ENCODE measurements at places on chromosomes 7 and 10. TPM values are rescaled to one million over a fixed set of nuclear protein-coding genes. Genes with fewer than 3 reads are reported as not detected.

DNA sequence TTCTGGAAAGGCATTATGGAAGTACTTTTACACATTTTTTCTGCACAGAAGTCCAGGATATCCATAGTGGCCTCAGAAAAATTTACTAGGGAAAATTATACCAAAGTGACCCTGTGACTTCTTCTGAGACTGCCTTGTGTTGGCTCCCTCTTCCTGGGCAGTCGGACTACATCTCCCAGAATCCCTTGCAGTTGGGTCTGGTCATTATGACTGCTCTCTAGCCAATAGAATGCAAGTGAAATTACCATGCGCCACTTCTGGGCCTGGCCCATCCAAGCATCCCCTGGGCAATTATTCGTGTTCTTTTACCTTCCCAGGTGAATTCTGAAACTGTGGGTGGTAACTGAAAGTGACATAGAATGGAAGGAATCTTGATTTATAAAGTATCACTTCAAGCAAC is 430.9 kb downstream of the ACTR3B start:
- no peak overlapping the region for H3K4me3 ChIP-seq
- no peaks in the 10 kb centered on the region for H3K27me3 ChIP-seq
- no peaks in the 10 kb centered on the region for H3K4me1 ChIP-seq
- no peaks in the 10 kb centered on the region for H3K36me3 ChIP-seq
- DNase-seq, result no peak
- no peak overlapping the region for H3K27ac ChIP-seq

- H3K36me3 ChIP-seq, result no peaks in the 10 kb centered on the region
- no peaks in the 10 kb centered on the region for H3K27me3 ChIP-seq
- DNase-seq, result no peak
- peaks cover 45% of the 10 kb centered on the region for H3K4me1 ChIP-seq
Observed at GRCh38 chr10:91796331-91797047, 1.7 kb upstream of the TNKS2 start.

- DNase-seq, result no peak
- H3K36me3 ChIP-seq, result no peaks in the 10 kb centered on the region
- no peak overlapping the region for H3K4me3 ChIP-seq
- H3K27ac ChIP-seq, result no peak overlapping the region
- H3K27me3 ChIP-seq, result no peaks in the 10 kb centered on the region
- no peaks in the 10 kb centered on the region for H3K4me1 ChIP-seq
Observed at GRCh38 chr7:147605323-147605722, 985.2 kb upstream of the C7orf33 start.

DNA sequence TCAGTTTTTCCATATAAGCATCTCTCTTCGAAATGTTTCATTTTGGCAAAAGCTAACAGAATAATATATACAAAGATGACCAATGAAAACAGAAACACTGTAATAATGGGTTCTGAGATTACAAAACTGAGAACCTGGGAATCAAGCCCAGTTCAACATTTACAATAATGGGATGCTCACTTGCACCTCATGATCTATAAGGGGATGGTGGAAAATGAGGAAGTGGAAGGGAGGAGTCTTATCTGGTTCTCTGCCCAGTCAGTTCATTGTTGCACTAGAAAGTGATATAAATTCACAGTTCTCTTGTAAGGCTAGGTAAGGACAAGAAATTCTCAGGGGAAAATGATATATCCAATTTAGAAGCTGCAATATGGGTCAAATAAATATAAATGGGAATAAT is 31.7 kb upstream of the RHOBTB1 start:
- H3K4me3 ChIP-seq, result no peak overlapping the region
- no peaks in the 10 kb centered on the region for H3K4me1 ChIP-seq
- no peak for DNase-seq

DNA sequence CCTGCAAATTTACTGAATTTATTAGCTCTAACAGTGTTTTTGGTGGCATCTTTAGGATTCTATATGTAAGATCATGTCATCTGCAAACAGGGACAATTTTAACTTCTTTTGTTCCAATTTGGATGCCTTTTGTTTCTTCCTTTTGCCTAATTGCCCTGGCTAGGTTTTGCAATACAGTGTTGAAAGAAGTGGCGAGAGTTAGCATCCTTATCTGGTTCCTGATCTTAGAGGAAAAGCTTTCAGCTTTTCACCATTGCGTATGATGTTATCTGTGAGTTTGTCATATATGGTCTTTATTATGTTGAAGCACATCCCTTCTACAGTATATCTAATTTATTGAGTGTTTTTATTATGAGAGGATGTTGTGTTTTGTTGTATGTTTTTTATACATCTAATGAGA is 301.4 kb downstream of the PTPRN2 start:
- no peak overlapping the region for H3K4me3 ChIP-seq
- no peaks in the 10 kb centered on the region for H3K36me3 ChIP-seq
- H3K27me3 ChIP-seq, result no peaks in the 10 kb centered on the region
- H3K4me1 ChIP-seq, result peaks cover 3% of the 10 kb centered on the region
- H3K27ac ChIP-seq, result no peak overlapping the region

DNA sequence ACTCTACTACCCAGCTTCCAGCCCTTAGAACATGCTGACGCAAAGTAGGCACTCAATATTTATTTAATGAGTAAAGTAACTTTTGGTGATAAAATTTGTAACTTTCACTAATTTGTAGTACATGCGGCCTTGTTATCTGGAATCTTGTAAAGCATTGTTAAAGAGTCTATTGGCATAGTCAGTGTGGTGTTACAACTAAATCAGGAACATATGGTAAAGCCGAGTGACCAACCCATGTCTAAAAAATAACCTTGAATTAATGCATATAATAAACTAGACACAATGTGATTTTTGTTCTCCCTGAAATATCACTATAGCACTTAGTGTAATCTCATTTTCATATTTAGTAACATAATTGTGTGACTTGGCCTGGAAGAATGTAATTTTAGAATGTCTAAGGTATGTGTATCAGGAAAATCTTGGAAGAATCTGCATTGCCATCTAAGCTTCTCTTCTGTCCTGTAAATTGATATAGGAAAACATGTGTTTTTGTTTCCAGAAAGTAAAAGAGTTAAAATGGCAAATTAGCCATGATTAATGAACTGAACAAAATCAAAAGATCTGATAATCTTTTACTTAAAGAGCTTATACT is 256.7 kb upstream of the GNAI1 start:
- no peak overlapping the region for H3K27ac ChIP-seq
- no peaks in the 10 kb centered on the region for H3K27me3 ChIP-seq
- no peak for DNase-seq
- no peaks in the 10 kb centered on the region for H3K4me1 ChIP-seq

DNA sequence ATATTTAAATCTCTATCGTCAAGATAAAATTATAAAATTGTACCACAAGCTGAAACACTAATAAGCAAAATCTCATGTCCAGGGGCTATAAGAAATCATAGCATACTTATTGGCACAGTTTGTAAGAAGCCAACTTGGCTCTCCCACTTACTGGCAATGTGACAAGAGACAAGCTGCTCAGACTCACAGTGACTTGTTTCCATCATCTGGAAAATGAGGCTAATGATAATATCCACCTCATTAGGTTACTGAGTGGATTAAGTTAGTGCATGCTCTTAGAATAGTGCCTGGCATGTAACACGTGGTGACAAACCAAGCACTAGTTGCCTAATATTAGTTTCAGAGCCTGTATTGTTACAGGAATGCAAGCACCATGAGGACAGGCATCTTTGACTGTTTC is 234.4 kb downstream of the GLI3 start:
- no peak overlapping the region for H3K27ac ChIP-seq
- no peak overlapping the region for H3K4me3 ChIP-seq
- DNase-seq, result no peak
- no peaks in the 10 kb centered on the region for H3K27me3 ChIP-seq
- peaks cover 24% of the 10 kb centered on the region for H3K36me3 ChIP-seq
- no peaks in the 10 kb centered on the region for H3K4me1 ChIP-seq

- no peaks in the 10 kb centered on the region for H3K36me3 ChIP-seq
- no peak overlapping the region for H3K4me3 ChIP-seq
- no peak overlapping the region for H3K27ac ChIP-seq
- DNase-seq, result no peak
Observed at GRCh38 chr10:65949526-65949925, 976.3 kb upstream of the LRRTM3 start.

DNA sequence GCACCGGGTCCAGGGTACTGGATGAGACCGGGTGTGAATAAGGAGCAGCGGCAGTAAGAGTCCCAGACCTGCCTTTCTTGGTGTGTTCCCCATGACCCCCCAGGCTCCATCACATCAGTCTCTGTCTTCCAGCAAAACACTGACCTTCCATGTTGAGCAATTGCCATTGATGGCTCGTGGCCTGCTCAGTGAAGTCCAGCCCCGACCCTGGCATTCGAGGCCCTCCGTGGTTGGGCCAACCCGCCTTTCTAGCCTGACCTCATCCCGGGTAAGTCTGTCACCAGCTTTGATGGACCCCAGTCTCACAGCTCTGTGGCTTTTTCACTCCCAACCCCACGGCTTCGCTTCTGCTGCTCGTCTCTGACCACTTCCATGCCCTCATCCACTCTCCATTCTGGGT is 6.4 kb downstream of the MMP21 start:
- H3K27ac ChIP-seq, result peak overlapping the region; percentile 40
- no peaks in the 10 kb centered on the region for H3K27me3 ChIP-seq
- H3K4me1 ChIP-seq, result no peaks in the 10 kb centered on the region
- H3K36me3 ChIP-seq, result peaks cover 45% of the 10 kb centered on the region
- no peak for DNase-seq

GRCh38 chr10:34960983-34961382 is 129.2 kb downstream of the CUL2 start:
- no peak for DNase-seq
- no peaks in the 10 kb centered on the region for H3K36me3 ChIP-seq
- H3K4me1 ChIP-seq, result peaks cover 7% of the 10 kb centered on the region
- no peaks in the 10 kb centered on the region for H3K27me3 ChIP-seq

Gene ITGB8
- 30.5 TPM for total RNA-seq

Gene CYP2C9
- not detected for total RNA-seq
